ENCODE measurements at places on chromosomes 4 and X.

- DNase-seq = no peak
These were observed 65.1 kb downstream of the PPP3CA start for GRCh38 chr4:101282076-101282844.

GRCh38 chrX:69968950-69969349, 80.8 kb downstream of the AWAT2 start:
- DNase-seq = no peak

DNA sequence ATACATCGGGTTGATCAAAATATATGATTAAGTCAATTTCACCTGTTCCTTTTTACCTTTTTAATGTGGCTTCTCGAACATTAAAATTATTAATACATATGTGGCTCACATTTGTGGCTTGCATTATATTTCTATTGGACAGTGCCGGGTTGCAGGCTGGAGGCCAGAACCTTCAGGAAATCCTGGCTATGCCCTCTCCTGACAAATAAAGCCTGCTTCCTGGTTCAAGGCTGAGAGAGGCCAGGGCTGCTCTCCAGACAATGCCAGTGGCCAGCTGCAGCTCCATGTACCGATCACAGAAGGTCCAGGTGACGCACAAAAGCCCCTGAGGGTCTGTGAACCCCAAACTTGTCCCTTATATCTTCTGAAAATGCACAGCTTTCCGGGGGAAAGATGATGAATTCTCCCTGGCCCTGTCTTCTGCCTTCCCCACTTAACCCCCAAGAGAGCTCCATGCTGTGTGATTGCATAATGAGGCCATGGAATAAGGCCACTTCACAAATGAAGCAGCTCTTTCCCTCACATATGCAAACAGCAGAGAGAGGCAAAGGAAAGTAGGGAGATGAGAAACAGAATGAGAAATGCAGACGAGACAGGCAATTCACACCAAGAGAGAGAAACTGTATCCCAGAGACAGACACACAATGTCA, 241.2 kb downstream of the BCOR start:
- no peak for DNase-seq

DNA sequence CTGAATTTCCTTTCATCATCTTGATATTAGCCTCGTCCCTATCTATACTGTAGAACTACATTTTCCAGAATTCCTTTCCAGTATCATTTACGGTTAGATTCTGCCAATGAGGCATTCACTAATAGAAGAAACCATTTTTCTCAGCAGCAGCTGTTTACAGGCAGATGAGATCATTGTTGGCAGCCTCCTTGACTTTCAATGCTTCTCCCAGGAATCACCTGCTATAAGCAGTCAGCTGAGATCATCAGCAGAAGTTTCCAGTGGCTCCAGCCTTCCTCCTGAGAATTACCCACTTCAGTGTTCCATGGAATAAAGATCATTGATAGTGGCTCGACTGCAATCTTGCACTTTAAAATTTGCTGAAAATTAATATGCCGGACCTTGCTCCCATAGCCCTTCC, 157.3 kb upstream of the TET2 start:
- DNase-seq = no peak

DNA sequence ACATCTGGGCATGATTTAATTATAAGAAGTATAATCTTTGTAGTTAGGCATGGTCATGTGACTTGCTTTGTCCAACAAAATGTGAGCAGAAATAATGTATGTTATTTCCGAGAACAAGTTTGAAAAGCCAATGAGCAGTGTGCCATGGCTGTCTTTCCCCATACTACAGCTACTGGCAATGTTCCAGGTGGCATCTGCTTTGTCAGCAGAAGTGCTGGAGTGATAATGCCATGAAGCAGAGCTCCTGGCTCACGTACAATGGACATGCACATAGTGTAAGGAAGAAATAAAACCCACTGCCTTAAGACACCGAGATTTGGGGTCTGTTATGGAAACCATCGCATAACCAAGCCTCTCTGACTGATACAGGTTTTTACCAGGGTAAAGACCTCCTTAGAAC, 212.6 kb upstream of the RASGEF1B start:
- DNase-seq = no peak

DNA sequence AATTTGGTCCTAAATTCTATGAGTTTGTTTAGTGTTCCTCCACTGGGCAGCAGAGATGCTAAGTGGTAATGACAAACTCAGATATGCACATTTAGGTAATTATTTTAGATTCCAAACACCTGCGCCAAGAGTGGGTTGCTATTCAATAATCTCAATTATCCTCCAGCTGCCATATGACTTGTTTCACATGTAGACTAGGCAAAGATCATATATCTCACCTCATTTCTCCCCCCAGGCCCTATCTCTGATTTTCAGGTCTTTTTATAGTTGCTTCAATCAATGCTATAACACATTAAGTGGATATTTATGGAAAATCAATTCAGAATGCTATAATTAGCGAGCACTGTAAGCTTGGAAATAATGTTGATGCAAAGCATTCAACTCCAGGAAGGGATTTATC, 217.6 kb downstream of the KCTD8 start:
- no peak for DNase-seq

DNA sequence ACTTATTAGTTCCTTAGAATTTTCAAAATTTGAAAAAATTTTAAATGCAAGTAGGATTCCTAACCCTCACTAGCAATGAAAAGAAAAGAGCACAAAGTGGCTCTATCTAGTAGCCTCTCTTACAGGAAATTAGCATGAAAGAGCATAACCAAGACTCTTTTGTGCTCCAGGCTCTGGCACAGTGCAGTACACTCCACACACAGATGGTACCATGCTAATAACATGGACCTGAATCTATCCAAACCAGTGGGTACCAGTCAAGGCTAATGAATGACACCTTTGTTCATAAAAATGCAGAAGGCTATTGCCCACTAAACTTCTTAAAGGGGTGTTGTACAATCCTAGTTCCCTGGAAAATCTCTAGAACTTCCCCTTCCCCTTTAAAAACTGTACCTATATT, 119.0 kb downstream of the MANBA start:
- no peak for DNase-seq

DNA sequence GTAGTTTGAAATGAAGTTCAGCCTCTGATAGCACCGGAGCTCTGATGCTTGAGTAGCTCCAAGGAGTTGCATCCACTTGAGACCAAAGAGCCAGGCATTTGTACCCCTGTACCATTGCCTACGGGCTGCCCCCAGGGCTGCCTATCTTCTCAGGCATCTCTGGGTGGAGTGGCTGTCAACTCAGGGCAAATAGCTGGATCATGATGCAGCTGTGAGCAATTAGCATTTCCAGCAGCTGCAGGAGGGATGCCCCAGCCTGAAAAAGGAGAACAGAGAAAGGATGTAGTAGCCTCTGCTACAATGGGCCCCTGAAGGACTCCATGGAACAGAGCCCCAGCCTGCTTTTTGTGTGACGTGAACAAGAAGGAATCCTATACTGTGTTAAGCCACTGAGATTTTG, 492.6 kb downstream of the BCOR start:
- DNase-seq = no peak

DNA sequence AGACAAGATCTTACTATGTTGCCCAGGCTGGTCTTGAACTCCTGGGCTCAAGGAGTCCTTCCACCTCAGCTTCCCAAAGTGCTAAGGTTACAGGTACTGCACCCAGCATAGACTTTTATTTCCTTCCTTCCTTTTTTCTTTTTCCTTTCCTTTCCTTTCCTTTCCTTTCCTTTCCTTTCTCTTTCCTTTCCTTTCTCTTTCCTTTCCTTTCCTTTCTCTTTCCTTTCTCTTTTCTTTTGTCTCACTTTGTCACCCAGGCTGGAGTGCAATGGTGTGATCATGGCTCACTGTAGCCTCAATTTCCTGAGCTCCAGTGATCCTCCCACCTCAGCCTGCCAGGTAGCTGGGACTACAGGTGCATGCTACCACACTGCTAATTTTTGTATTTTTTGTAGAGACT, 19.4 kb downstream of the DLG3 start:
- no peak for DNase-seq

GRCh38 chrX:107823456-107823855, 2.2 kb upstream of the MID2 start:
- no peak for DNase-seq

- no peak for DNase-seq
These were observed 102.6 kb downstream of the PHEX start for GRCh38 chrX:22134681-22135080.

DNA sequence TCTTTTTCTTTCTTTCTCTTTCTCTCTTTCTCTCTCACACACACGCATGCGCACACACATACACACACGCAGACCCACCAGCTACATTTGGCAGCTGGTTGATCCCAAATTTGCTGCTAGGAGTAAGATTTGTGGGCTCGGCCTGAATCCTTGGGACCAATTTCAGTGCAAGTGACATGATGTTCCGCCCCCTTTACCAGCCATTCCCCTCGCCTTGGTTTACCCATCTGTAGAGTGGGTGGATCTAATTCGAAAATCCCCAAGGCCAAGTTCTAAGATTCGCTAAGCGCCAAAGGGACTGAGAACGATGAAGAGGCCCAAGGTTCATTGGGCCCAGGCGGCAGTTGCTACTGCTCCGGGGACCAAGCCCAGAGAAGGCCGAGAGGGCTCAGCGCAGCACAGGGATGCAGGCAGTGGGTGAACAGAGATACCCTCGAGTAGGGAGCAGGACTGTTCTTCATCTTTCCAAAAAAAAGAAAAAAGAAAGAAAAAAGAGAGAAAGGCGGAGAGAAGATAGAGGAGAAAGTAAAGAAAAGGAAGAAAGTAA, 5.8 kb downstream of the NKX3-2 start:
- DNase-seq = no peak

DNA sequence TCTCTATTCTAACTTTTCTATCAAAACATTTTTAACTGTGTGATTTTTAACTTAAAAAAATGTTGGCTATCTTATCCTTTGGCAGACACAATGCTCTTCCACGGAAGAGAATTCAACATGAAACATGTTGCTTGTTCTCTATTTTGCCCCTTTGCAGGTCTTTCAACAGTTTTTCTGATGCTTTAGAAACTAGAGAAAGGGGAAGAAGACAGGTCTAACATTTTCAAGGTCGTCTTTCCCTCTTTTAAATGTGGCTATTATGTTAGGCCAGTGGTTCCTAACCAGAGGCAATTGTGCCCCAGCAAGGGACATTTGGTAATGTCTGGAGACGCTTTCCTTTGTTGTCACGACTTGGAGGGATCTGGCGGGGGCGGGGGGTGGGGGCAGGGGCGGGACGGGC, 95.0 kb downstream of the SH3KBP1 start:
- DNase-seq = no peak

DNA sequence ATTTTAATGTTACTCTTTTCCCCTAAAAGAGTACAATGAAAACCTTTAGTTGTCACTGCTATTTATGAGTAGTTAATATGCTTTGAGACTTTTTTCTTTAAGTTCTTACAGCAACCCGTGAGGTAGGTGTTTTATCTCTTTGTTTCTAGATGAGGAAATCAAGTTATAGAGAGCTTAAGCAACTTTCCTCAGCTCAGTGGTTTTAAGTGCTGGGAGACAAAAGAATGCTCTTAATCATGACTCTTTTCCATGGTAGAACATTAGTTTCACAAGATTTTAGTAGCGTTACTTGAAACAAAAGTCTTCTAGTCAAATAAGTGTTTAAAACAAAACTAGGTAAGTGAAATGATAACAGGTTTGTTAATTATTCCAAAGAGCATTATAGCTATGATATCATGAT, 354.7 kb upstream of the PITX2 start:
- no peak for DNase-seq

- no peak for DNase-seq
These were observed 552.7 kb upstream of the SLIT2 start for GRCh38 chr4:19698961-19699360.

DNA sequence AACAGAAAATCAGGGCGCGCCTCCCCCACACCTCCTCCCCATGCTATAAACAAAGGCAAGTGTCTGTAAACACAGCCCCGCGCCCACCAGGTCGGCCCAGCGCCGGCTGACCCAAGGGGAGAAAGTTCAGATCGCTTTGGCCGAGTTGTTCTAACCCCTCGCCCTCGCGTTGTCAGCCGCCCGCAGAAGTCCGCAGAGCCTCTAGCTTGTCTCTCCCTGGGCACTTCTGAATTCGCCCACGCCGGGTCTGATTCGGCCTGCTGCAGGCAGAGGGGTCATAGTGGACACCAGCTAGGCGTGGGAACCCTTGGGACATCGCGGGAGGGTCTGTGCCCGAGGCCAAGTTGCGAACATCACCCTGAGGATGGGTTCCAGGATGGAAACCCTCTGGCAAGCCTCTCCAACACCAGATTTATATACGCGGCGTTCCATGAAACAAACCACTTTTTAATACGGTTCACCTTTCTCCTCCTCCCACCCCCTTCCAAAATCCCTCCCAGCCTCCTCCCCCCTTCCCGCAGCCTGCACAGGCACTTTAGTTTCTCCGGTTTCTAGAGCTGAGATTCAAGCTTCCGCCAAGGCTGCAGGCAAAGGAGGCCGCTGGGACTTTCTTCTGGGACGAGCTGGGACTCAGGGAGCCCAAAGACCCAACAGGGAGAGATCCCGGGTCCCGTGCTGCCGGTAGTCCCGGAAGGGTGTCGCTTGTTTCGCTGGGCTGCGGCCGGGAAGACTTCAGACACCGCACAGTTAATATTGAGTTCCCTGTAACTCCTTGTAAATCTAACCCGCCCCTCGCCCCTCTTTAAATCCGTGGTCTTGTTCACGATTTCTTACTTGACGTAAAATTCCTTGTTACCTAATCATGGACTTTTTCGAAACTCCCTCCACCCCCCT, 4.7 kb downstream of the HAND2 start:
- DNase-seq = no peak

- no peak for DNase-seq
These were observed 306.0 kb upstream of the EPHA5 start for GRCh38 chr4:65976287-65976686.

GRCh38 chrX:153662266-153662665, 11.3 kb downstream of the PNCK start:
- no peak for DNase-seq

GRCh38 chrX:65581661-65582339, 47.2 kb upstream of the LAS1L start:
- DNase-seq = peak; percentile 63

DNA sequence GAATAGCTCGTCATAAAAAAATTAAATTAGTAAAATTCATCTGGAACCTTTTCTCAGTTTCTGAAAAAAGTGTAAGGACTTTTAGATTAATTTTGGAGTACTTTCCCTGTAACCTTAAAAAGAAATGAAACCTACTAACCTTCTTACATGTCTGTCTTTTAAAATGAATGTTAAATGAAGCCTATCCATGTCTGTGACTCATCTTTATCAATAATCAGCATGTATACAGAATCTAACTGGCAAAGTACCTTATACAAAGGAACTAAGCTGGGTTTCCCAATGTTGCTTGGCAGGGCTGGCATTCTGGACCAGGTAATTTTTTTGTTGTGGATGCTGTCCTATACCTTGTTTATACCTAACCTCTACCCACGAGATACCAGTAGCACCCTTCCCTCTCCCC, 13.6 kb downstream of the FBXW7 start:
- DNase-seq = no peak

DNA sequence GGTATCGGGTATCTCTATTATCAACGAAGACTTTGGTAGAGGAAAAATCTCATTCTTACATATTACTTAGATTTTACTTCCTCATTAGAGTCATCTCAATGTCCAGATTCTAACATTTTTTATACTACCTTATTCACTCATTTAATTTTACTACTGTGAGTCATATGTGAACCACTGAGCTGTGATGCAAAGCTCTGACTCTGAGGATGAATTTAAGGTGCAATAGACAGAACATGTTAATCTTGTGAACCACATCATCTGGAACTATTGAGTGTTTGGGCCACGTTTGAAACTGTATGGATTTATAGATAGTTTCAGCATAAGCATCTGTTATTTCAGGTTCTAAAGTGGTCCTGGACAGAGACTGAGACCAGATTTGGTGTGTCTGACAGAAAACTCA, 78.4 kb downstream of the PWWP3B start:
- DNase-seq = no peak

All from left kidney (tissue), 8 donors.